K562 (cell line): ENCODE measurements at places on chromosomes 3 and 15. TPM values are rescaled to one million over a fixed set of nuclear protein-coding genes. Genes with fewer than 3 reads are reported as not detected.

- H3K27ac ChIP-seq: no peak overlapping the region
- no peaks in the 10 kb centered on the region for H3K4me1 ChIP-seq
- no peak for DNase-seq
- no peaks in the 10 kb centered on the region for H3K36me3 ChIP-seq
- peaks cover 34% of the 10 kb centered on the region for H3K27me3 ChIP-seq
Observed at GRCh38 chr15:62343397-62343796, 178.3 kb upstream of the C2CD4B start.

The HYAL1 gene
- total RNA-seq: 8.3 and 8.4 TPM in 2 replicates

DNA sequence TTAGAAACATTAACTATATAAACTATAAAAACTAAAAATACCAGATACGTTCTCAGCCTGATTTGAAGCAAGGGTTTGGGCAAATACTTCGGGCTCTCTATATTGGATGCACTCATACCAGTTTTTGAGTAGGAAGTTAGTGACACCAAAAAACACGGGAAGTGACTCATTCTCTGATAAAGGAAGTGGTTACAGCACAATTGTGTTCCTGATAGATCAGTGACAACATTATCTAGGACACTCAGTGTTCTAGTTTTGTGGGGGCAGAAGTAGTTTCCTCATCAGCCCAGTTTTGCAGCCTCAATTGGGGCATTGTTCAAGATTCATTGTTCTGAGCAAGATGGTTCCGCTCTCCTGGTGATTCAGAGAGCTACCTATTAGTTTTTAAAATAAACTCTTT lies 469.6 kb upstream of the DPPA4 start:
- DNase-seq: peak; percentile 11
- 0 out of 3 replicates have a peak overlapping the region, but pooled peaks have one; percentile 33 for H3K27ac ChIP-seq
- no peaks in the 10 kb centered on the region for H3K36me3 ChIP-seq
- H3K4me3 ChIP-seq: no peak overlapping the region

DNA sequence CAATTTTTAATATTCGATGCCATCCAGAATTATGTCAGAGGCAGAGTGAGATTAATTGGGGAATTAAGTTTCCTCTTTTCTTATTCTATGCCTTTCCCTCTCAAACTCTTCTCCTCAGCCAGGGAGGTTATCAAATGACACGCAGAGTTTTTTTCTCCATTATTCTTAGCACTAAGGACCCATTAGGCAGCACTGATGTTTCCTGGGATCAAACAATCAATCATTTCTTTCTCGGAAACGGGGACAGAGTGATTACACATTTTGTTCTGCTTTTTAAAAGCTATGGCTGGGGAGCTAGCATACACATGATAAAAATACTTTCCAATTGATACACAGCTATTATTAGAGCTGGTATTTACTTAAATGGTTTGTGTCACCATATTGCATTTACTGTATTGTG lies 35.3 kb upstream of the PSMD6 start:
- no peaks in the 10 kb centered on the region for H3K27me3 ChIP-seq
- no peak overlapping the region for H3K4me3 ChIP-seq
- H3K27ac ChIP-seq: no peak overlapping the region
- no peaks in the 10 kb centered on the region for H3K36me3 ChIP-seq
- H3K4me1 ChIP-seq: no peaks in the 10 kb centered on the region

The ALPK3 gene
- 0.07 and 0.13 TPM in 2 replicates for total RNA-seq

DNA sequence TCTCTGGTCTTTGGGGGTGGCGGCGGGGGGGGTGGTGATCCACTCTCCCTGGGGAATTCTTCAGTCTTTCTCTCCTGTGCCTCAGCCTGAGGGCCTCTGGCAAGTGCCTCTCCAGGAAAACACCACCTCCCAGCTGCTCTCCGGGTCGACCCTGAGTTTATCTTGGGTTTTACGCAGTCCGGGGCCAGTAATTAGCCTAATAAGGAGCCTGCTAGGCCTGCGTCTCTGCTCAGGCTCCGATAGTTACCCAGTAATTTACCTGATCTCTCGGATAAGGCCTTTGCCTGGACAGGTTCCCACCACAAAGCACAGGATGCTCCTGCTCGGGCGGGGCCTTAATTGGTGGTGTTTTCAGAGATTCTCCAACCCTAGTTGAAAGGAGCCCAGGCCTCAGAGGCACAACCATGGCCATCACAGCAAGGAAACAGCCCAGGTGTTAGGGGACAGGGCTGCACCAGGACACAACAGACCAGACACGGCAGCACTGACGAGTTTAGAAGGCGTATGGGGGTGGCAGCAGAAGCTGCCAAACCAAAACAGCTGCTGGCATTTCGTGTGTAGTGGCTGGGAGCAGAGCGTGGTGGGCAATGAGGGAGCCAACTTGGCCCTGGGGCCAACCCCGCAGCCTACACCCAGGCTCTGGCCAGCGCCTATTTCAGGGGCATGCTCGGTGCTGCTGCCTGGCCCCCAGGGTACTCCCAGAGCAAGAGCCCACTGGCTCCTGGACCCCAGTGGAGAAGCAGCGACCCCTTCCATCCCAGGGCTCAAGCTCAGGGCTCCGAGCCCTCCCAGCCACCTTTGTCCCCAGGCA lies 71.4 kb downstream of the KLF13 start:
- DNase-seq: no peak
- no peaks in the 10 kb centered on the region for H3K4me1 ChIP-seq
- H3K27me3 ChIP-seq: peaks cover 3% of the 10 kb centered on the region
- no peaks in the 10 kb centered on the region for H3K36me3 ChIP-seq
- no peak overlapping the region for H3K4me3 ChIP-seq
- no peak overlapping the region for H3K27ac ChIP-seq

GRCh38 chr3:42898896-42899675 lies 6.9 kb upstream of the ZNF662 start:
- no peak overlapping the region for H3K4me3 ChIP-seq
- no peak for DNase-seq
- H3K27me3 ChIP-seq: no peaks in the 10 kb centered on the region

The CD80 gene
- total RNA-seq: 4.4 and 4.8 TPM in 2 replicates

The CASR gene
- total RNA-seq: not detected in 2 replicates

The WDR48 gene
- total RNA-seq: 45.7 and 48.5 TPM in 2 replicates

The SEMA3F gene
- 2.6 and 3.0 TPM in 2 replicates for total RNA-seq

- DNase-seq: no peak
- H3K4me1 ChIP-seq: no peaks in the 10 kb centered on the region
- H3K4me3 ChIP-seq: no peak overlapping the region
- peaks cover 29% of the 10 kb centered on the region for H3K27me3 ChIP-seq
- H3K36me3 ChIP-seq: no peaks in the 10 kb centered on the region
Observed at GRCh38 chr3:43817825-43818224, 127.1 kb downstream of the ABHD5 start.

GRCh38 chr3:11570251-11570650 lies 73.5 kb downstream of the VGLL4 start:
- peaks cover 4% of the 10 kb centered on the region for H3K4me1 ChIP-seq
- no peaks in the 10 kb centered on the region for H3K27me3 ChIP-seq
- H3K27ac ChIP-seq: no peak overlapping the region
- DNase-seq: no peak
- H3K36me3 ChIP-seq: no peaks in the 10 kb centered on the region; the same call in 2 of the 3 replicates

The IQCH gene
- 1.9 and 3.2 TPM in 2 replicates for total RNA-seq

The SENP7 gene
- total RNA-seq: 10.7 and 13.6 TPM in 2 replicates

DNA sequence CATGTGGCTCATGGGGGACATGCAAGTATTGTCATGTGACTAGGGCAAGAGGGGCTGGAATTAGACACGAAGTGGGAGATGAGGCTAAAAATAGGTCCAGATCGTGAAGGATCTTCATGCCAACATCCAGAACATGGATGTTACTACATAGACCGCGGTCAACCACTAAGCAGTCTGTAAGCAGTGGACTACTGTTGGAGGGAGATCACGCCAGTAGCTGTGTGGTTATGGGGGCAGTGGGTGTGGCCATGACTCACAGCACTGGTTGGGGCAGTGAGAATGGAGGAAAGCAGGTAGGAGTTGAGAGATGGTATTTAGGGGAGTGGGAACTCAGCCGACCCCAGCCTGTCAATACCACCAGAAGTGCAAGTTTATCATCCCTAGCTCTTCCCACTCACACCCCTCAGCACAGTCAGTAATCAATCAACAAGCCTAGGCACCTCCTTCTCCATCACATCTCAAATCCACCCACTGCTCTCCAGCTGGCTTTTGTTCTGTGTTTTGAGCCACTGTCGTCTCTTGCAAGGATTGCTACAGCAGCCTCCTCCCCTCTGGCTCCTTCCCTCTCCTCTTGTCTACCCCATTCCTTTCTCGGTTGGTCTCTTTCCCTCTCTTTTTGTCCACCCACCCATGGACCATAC lies 107.2 kb upstream of the ABHD17C start:
- no peak overlapping the region for H3K27ac ChIP-seq
- no peaks in the 10 kb centered on the region for H3K36me3 ChIP-seq
- no peaks in the 10 kb centered on the region for H3K4me1 ChIP-seq

- no peaks in the 10 kb centered on the region for H3K27me3 ChIP-seq
- no peak for DNase-seq
- no peaks in the 10 kb centered on the region for H3K36me3 ChIP-seq
Observed at GRCh38 chr3:94440767-94441493, 378.1 kb downstream of the NSUN3 start.

The CCR8 gene
- total RNA-seq: not detected in 2 replicates

The SAMD7 gene
- not detected in 2 replicates for total RNA-seq

- no peaks in the 10 kb centered on the region for H3K4me1 ChIP-seq
- H3K36me3 ChIP-seq: no peaks in the 10 kb centered on the region
- H3K27ac ChIP-seq: no peak overlapping the region
- DNase-seq: no peak
- no peak overlapping the region for H3K4me3 ChIP-seq
- no peaks in the 10 kb centered on the region for H3K27me3 ChIP-seq
Observed at GRCh38 chr3:29567501-29567900, 286.6 kb downstream of the RBMS3 start.

GRCh38 chr3:53486961-53487654 lies 7.3 kb upstream of the CACNA1D start:
- H3K27ac ChIP-seq: no peak overlapping the region
- H3K4me3 ChIP-seq: no peak overlapping the region
- H3K36me3 ChIP-seq: no peaks in the 10 kb centered on the region
- no peaks in the 10 kb centered on the region; the same call in 2 of the 3 replicates for H3K27me3 ChIP-seq
- no peaks in the 10 kb centered on the region for H3K4me1 ChIP-seq

- DNase-seq: no peak
- H3K27ac ChIP-seq: no peak overlapping the region
- no peaks in the 10 kb centered on the region for H3K27me3 ChIP-seq
- no peaks in the 10 kb centered on the region for H3K36me3 ChIP-seq
- H3K4me3 ChIP-seq: no peak overlapping the region
Observed at GRCh38 chr3:35336601-35337000, 302.7 kb upstream of the ARPP21 start.

The ISLR2 gene
- total RNA-seq: not detected in 2 replicates

- DNase-seq: peak; percentile 16
- H3K27ac ChIP-seq: peak overlapping the region; percentile 27; the same call in 1 of the 3 replicates
- no peaks in the 10 kb centered on the region for H3K27me3 ChIP-seq
- H3K36me3 ChIP-seq: no peaks in the 10 kb centered on the region
- peaks cover 5% of the 10 kb centered on the region for H3K4me1 ChIP-seq
Observed at GRCh38 chr3:179100652-179101051, 29.0 kb upstream of the ZMAT3 start.
